PC-9 (cell line): ENCODE measurements at places on chromosomes 1 and 21. TPM values are rescaled to one million over a fixed set of nuclear protein-coding genes. Genes with fewer than 3 reads are reported as not detected.

CD2 gene
- not detected in 2 replicates for total RNA-seq

LCE3D gene
- total RNA-seq, result not detected in 2 replicates

TARS2 gene
- total RNA-seq, result 44.8 and 46.0 TPM in 2 replicates

MYOG gene
- not detected in 2 replicates for total RNA-seq

DNA sequence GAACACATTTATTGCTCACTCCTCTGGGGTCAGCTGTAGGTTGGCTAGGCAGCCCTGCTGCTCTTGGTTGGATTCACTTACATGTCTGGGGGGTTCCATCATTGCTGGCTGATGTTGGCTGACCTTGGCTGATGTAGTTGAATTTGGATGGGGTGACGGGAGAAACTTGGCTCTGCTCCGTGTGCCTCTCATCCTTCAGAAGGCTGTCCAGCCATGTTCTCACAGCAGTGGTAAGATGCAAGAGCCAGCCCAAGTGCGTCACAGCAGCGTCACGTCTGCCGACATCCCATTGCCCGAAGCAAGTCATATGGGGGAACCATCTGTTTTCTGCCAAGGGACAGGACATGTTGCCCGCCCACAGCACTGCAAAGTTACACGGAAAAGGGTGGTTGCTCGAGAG lies 613.5 kb downstream of the MATN1 start:
- no peak for DNase-seq

GRCh38 chr1:159700312-159700711 lies 14.1 kb downstream of the CRP start:
- no peak for DNase-seq

GRCh38 chr1:150001415-150001814 lies 9.1 kb downstream of the OTUD7B start:
- DNase-seq, result no peak

- no peak for DNase-seq
These were observed 506 bp upstream of the SRP9 start for GRCh38 chr1:225777058-225777582.

- DNase-seq, result no peak
These were observed 173.9 kb downstream of the GPATCH2 start for GRCh38 chr1:217457016-217457415.

DNA sequence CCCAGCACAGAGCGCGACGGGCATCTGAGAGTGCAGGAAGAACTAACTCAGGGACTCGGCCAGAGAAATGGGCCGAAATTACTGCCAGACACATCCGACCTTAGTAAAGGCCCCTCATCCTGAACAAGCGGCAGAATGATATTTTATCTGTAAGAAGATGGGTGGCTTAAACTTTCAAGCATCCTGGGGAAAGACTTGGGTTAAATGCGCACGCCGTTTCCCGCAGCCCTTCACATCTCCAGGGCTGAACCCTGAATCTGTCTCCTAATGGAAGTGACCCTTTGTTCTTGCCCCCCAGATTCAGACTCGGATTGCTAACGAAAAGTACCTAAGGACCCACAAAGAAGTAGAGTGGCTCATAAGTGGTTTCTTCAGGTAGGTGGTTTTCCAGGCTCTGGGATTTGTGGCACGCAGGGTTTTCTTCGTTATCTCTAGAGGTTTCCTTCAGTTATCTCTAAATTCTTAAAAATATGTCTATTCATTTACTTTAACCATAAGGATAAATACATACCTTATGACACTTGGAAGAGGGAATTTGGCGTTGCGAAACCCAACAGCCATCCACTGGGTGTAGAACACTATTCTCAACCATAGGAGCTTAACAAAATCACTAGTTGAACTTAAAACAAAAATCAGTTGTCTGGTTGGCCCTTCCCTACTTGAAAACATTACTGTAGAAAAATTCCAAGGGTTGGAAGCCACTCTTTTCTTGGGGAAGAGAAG lies 627 bp downstream of the RIIAD1 start:
- no peak for DNase-seq

DNA sequence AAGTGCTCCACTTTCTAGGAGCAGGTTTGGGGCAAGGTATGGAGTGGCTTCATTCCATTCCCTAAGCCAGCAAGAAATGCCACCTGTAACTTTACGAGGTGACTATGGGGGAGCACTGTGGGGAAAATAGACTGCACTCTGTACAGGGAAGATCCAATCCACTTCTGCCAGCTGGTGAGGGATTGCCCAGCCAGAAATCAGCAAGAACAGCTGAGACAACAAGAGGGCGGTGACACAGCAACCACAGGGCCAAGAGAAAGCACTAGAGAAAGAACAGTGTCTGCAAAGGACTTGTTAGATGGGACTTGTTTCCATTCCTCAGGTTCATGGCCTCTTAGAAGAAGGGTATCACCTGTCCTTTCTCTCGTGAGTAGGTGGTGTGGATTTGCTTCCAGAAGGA lies 19.6 kb downstream of the CAPN8 start:
- DNase-seq, result no peak

GRCh38 chr1:6783936-6784559 lies 1.2 kb upstream of the CAMTA1 start:
- no peak for DNase-seq

- no peak for DNase-seq
These were observed 231.8 kb upstream of the IRF2BP2 start for GRCh38 chr1:234841710-234842231.

- DNase-seq, result no peak
These were observed 5.2 kb upstream of the TARBP1 start for GRCh38 chr1:234484218-234484617.
